ENCODE measurements at places on chromosomes 5 and 9. TPM values are rescaled to one million over a fixed set of nuclear protein-coding genes. Genes with fewer than 3 reads are reported as not detected.

GRCh38 chr9:111937781-111938426 is 41.3 kb downstream of the UGCG start:
- DNase-seq: no peak

DNA sequence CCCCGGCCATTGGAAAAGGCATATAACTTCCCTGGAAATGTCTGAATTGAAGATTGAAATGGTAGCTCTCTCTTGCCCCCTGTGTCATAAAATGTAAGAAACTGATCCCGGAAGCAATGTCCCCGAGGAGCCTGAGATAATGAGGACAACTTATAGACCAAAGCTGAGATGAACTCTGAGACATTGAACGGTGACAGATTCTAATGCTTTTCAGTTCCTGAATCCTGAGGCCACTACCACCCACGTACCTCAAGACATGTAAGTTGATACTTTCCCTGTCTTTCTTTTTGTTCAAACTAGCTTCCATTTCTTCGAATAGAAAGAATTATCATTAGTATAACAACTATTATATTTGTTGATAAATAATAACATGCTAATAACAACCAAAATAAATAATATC is 51.0 kb downstream of the KIF4B start:
- DNase-seq: no peak

- DNase-seq: no peak
Observed at GRCh38 chr9:29290516-29290915, 1717.2 kb upstream of the C9orf72 start.

GRCh38 chr5:39192450-39193160 is 26.8 kb downstream of the FYB1 start:
- no peak for DNase-seq

DNA sequence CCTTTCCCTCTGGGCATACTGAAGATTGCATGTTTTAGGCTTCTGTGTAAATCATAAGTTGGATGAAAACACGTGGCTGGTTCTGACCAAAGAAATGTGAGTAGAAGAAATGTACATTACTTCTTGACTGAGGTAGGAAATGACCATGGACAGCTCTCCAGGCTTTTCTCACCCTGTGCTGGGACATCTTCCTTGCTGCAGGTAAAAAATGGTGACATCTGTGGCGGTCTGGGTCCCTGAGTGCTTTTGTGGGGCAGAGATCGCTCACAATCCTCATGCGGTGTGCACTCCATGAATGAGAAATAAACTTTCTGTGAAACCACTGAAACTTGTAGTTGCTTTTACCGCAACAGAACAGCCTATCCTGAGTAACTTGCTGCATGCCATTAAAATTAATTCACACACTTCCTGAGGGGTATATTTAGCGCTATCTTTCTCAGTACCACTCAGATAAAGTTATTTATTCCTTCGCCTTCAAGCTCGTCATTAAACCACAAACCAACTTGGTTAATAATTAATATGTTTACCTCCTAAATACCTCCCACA is 730.4 kb downstream of the EFNA5 start:
- no peak for DNase-seq

The PAPPA gene
- 2.3 TPM for total RNA-seq

DNA sequence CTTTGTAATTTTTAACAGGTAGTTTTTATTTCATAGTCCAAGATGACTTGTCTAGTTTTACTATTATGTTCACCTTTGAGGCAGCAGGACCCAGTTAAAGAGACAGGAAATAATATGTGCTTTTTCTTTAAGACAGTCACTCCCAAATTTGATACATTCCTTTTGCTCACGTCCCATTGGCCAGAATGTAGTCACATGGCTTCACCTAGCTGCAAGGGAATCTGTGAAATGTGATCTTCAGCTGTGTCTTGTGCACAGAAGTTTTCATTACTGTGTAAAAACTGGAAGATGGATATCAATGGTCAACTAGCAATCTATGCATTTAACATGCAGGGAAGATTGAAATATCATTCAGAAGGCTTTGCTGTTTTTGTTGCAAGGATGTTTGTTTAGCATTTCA is 41.1 kb downstream of the XRCC4 start:
- no peak for DNase-seq

The DDX4 gene
- total RNA-seq: not detected

The INSL4 gene
- total RNA-seq: not detected

- peak; percentile 63 for DNase-seq
Observed at GRCh38 chr5:598564-598890, 13.6 kb upstream of the CEP72 start.

- no peak for DNase-seq
Observed at GRCh38 chr9:117548556-117548955, 133.7 kb upstream of the ASTN2 start.

The NRARP gene
- total RNA-seq: 69.0 TPM

The ENTREP1 gene
- total RNA-seq: 17.4 TPM

GRCh38 chr9:112375361-112375760 is 4.5 kb upstream of the HSDL2 start:
- DNase-seq: no peak

DNA sequence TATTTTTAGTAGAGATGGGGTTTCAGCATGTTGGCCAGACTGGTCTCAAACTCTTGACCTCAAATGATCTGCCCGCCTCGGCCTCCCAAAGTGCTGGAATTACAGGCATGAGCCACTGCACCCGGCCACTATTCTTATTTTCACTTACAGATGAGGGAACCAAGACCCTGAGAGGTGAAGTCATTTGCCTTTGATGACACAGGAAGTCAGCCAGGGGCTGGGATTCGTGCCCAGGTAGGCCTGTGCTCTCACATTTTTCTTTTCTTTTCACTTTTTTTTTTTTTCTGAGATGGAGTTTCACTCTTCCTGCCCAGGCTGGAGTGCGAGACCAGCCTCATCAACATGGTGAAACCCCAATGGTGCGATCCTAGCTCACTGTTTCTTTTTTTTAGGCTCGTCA is 22.2 kb downstream of the ENG start:
- DNase-seq: no peak

- DNase-seq: no peak
Observed at GRCh38 chr5:82666312-82666711, 388.2 kb upstream of the RPS23 start.

- no peak for DNase-seq
Observed at GRCh38 chr9:15136646-15137045, 170.4 kb downstream of the TTC39B start.

All from suprapubic skin (tissue), 4 donors.